Uterine smooth muscle cell (primary cell): ENCODE measurements at places on chromosomes 11 and 22. TPM values are rescaled to one million over a fixed set of nuclear protein-coding genes. Genes with fewer than 3 reads are reported as not detected.

The OR5B12 gene
- total RNA-seq, result 0.11 TPM in 1 of 2 replicates, not detected in the other

The CRYBA4 gene
- total RNA-seq, result not detected in 2 replicates

The NPTXR gene
- 2.0 and 4.6 TPM in 2 replicates for total RNA-seq

The TBX1 gene
- 0.12 TPM in 1 of 2 replicates, not detected in the other for total RNA-seq

The TSPAN18 gene
- 0.12 TPM in 1 of 2 replicates, not detected in the other for total RNA-seq

The DDTL gene
- total RNA-seq, result 0.44 and 0.87 TPM in 2 replicates

The LRRC74B gene
- under 0.01 TPM in 1 of 2 replicates, not detected in the other for total RNA-seq

The BTG4 gene
- total RNA-seq, result not detected in 2 replicates

The MAP6 gene
- total RNA-seq, result 1.1 and 1.3 TPM in 2 replicates

The ROBO4 gene
- 1.1 and 3.0 TPM in 2 replicates for total RNA-seq

The STIP1 gene
- total RNA-seq, result 141 and 237 TPM in 2 replicates

The DSCAML1 gene
- not detected in 2 replicates for total RNA-seq

The OTOG gene
- total RNA-seq, result not detected in 2 replicates

The PLAAT5 gene
- total RNA-seq, result not detected in 2 replicates

The RTN3 gene
- total RNA-seq, result 51.1 and 69.6 TPM in 2 replicates

The MUC6 gene
- not detected in 2 replicates for total RNA-seq

The KRTAP5-8 gene
- total RNA-seq, result not detected in 2 replicates

The HEPN1 gene
- not detected in 2 replicates for total RNA-seq

The USH1C gene
- total RNA-seq, result not detected in 2 replicates
